ENCODE measurements at places on chromosomes 3 and 15.

DNA sequence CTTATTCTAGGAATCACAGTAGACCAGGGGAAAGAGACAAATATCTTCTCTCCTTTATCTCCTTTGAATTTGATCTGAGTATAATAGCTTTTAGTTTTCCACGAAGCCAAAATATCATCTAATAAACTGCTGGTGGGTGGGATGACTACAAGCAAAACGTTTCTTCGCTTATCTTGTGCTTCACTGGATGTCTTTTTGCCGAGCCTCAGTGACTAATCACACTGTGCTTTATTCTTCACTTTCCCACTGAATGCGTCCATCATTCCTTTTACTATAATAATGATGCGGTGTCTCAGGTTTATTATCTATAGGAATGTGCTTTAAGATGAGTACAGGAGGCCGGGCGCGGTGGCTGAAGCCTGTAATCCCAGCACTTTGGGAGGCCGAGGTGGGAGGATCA lies 32.5 kb downstream of the CEP152 start:
- DNase-seq: no peak

- no peak for DNase-seq
These were observed 972 bp downstream of the UBA5 start for GRCh38 chr3:132661101-132661500.

DNA sequence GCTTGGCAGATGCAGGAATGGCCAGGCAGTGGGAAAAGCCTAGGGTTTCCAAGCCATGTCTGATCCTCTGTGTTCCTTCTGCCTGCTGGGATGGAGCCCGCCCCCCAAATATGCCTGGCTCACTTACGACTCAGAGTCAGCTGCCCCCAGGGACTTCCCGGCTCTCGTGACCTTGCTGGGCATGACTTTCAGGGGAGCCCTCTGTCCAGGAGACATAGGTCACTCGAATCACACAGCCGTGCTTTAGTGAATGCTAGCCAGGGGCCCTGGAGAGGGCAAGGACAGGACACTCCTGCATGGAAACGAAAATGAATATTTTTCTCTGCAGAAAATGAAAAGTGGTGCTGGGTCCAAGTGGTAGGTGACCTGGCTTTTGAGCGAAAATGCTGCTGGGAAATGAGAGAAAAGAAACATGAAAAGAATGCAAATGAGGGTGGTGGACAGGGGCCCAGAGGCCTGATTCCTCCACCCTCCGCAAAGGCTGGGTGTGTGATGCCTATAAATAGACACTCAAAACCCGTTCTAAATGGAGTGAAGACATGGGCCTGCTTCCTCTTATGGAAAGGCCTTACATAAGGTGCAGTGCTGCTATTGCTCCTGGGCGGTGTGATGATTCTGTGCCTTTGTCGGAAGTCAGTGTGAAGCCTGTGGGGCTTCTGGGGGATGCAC lies 107.4 kb downstream of the APBA2 start:
- DNase-seq: no peak

- no peak for DNase-seq
These were observed 13.2 kb upstream of the GOLM2 start for GRCh38 chr15:44275150-44275830.

DNA sequence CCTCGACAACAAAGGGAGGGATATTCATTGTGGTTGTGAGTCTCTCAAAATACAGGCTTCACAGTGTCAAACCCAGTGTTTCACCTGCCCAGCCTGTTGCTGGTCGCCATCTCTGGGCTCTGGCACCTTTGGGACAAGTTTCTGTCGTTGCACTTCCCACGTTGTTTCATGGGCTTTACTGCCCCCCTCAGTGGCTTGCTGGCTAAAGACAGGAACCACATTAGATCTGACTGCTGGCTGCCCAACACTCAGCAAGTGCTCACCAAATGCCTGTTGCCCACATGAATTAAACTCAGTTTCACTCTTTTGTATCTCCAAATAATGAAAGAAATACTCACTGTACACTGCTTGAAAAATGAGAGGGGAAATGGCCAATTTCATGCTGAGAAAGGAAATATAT lies 27.6 kb downstream of the FOXL2 start:
- no peak for DNase-seq

GRCh38 chr3:108189440-108189839 lies 32.8 kb downstream of the IFT57 start:
- DNase-seq: no peak
